Kidney (tissue), 22 donors: ENCODE measurements at places on chromosomes 6 and 20. TPM values are rescaled to one million over a fixed set of nuclear protein-coding genes. Genes with fewer than 3 reads are reported as not detected.

DNA sequence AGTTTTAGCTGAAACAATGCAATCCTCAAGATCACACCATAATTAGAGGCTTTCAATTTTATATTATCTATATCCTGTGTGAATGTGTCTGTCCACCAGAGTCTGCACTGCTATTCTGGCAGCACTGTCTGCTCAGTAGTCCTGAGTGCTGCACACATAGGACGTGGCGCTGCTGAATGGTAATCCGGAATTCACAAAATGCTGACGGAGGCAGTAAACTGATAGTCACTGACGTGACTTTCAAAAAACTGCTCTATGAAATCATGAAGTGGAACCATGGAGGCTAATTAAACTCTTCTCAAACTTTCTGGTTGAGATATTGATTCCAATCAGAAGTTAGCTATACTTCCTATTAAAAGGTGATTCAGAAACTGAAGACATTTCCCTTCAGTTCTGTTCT, 190.8 kb upstream of the NOX3 start:
- H3K36me3 ChIP-seq = no peaks in the 10 kb centered on the region
- no peak overlapping the region for H3K4me3 ChIP-seq
- no peak for DNase-seq
- H3K27ac ChIP-seq = no peak overlapping the region

- no peaks in the 10 kb centered on the region for H3K4me1 ChIP-seq
- H3K27me3 ChIP-seq = no peaks in the 10 kb centered on the region
- H3K36me3 ChIP-seq = no peaks in the 10 kb centered on the region
- DNase-seq = no peak
These were observed 157.4 kb upstream of the LAMA2 start for GRCh38 chr6:128725271-128726233.

Gene RSPO4
- 0.13 TPM for total RNA-seq

DNA sequence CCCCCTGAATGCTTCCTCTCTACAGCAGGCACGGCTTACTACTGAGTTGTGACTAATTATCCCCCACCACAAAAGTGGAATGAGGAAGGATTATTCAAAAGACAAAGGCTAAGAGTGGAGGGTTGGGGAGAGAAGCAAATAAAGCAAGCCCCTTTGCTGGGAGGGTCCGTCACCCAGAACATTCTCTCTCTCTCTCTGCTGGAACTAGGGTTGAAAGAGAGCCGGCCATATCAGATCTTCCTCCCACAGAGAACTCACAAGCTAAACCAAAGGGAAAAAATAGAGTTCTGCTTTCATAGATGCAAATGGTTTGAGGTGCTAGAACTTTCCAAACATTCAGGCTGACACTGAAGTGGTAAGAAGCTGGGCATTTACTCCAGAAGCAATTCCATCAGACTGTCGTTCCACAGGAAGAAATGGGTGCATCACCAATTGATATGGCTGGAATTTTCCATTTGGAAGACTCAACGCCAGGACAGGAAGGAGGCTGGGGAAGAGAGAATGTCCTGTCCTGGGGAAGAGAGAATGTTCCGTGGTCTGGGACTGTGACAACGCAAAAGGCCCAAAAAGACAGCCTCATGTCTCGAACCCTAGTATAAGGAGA, 7.9 kb downstream of the ZMYND8 start:
- peaks cover 47% of the 10 kb centered on the region for H3K4me1 ChIP-seq
- no peaks in the 10 kb centered on the region for H3K27me3 ChIP-seq
- no peak overlapping the region for H3K4me3 ChIP-seq
- H3K36me3 ChIP-seq = no peaks in the 10 kb centered on the region
- peak overlapping the region; percentile 26 for H3K27ac ChIP-seq

- DNase-seq = no peak
- no peak overlapping the region for H3K4me3 ChIP-seq
- H3K36me3 ChIP-seq = no peaks in the 10 kb centered on the region
- H3K27me3 ChIP-seq = no peaks in the 10 kb centered on the region
These were observed 9.8 kb downstream of the BCAS4 start for GRCh38 chr20:50804437-50805348.

DNA sequence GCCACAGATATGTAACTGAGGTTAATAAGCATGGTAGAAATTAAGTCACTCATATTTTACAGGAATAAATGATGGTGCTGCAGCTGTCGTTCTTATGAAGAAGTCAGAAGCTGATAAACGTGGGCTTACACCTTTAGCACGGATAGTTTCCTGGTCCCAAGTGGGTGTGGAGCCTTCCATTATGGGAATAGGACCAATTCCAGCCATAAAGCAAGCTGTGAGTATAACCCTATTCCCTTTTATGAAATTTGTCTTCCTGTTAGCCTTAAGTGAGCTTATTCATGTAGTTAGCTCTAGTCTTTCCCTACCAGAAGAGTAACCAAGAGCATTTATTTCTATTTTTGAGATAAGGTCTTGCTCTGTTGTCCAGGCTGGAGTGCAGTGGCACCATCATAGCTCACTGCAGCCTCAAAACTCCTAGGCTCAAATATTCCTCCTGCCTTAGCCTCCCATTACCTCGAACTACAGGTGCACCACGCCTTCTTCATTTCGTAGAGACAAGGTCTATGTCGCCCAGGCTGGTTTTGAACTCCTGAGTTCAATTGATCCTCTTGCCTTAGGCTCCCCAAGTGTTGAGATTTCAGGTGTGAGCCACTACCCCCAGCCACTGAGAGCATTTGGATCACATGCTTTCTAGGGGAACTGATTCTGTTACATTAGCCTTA, 12.0 kb downstream of the TCP1 start:
- DNase-seq = no peak
- peaks cover 41% of the 10 kb centered on the region for H3K36me3 ChIP-seq
- no peaks in the 10 kb centered on the region for H3K27me3 ChIP-seq
- no peak overlapping the region for H3K4me3 ChIP-seq
- H3K4me1 ChIP-seq = no peaks in the 10 kb centered on the region

DNA sequence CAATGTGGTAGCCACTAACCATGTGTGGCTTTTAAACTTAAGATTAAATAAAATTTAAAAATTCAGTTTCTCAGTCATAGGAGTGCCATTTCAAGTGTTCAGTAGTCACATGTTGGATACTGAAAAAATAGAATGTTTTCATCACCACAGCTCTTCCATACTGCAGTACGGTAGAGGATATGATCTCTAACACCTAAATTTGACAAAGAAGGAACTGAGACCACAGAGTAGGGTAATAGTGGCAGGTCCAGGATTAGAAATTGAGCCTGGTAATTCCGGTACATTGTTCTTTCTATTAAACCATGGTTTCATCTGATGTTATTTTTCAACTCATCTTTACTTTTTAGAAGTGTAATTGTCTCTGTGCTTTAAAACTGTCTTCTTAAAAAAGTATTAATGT, 104.0 kb downstream of the CD2AP start:
- H3K4me3 ChIP-seq = no peak overlapping the region
- H3K27ac ChIP-seq = no peak overlapping the region
- H3K36me3 ChIP-seq = peaks cover 2% of the 10 kb centered on the region
- no peak for DNase-seq
- H3K27me3 ChIP-seq = no peaks in the 10 kb centered on the region

Gene TCFL5
- 11.5 TPM for total RNA-seq

- H3K27me3 ChIP-seq = no peaks in the 10 kb centered on the region
- H3K4me3 ChIP-seq = no peak overlapping the region
- H3K36me3 ChIP-seq = no peaks in the 10 kb centered on the region
- no peak overlapping the region for H3K27ac ChIP-seq
These were observed 9.8 kb upstream of the PLEKHG1 start for GRCh38 chr6:150589852-150590251.

Gene CENPB
- 99.8 TPM for total RNA-seq

Gene PTCRA
- not detected for total RNA-seq

- H3K36me3 ChIP-seq = no peaks in the 10 kb centered on the region
- no peaks in the 10 kb centered on the region for H3K4me1 ChIP-seq
- H3K27ac ChIP-seq = no peak overlapping the region
- H3K4me3 ChIP-seq = no peak overlapping the region
- DNase-seq = no peak
- H3K27me3 ChIP-seq = no peaks in the 10 kb centered on the region
These were observed 28.1 kb upstream of the FOXP4 start for GRCh38 chr6:41518118-41518517.

GRCh38 chr6:5860849-5861248, 145.9 kb downstream of the NRN1 start:
- H3K4me1 ChIP-seq = no peaks in the 10 kb centered on the region
- no peaks in the 10 kb centered on the region for H3K36me3 ChIP-seq
- H3K4me3 ChIP-seq = no peak overlapping the region
- H3K27me3 ChIP-seq = no peaks in the 10 kb centered on the region

GRCh38 chr6:39298061-39298460, 16.2 kb downstream of the KCNK17 start:
- no peak for DNase-seq
- no peaks in the 10 kb centered on the region for H3K27me3 ChIP-seq
- H3K4me3 ChIP-seq = no peak overlapping the region
- H3K36me3 ChIP-seq = no peaks in the 10 kb centered on the region
- H3K4me1 ChIP-seq = no peaks in the 10 kb centered on the region

Gene BMP6
- 10.0 TPM for total RNA-seq

DNA sequence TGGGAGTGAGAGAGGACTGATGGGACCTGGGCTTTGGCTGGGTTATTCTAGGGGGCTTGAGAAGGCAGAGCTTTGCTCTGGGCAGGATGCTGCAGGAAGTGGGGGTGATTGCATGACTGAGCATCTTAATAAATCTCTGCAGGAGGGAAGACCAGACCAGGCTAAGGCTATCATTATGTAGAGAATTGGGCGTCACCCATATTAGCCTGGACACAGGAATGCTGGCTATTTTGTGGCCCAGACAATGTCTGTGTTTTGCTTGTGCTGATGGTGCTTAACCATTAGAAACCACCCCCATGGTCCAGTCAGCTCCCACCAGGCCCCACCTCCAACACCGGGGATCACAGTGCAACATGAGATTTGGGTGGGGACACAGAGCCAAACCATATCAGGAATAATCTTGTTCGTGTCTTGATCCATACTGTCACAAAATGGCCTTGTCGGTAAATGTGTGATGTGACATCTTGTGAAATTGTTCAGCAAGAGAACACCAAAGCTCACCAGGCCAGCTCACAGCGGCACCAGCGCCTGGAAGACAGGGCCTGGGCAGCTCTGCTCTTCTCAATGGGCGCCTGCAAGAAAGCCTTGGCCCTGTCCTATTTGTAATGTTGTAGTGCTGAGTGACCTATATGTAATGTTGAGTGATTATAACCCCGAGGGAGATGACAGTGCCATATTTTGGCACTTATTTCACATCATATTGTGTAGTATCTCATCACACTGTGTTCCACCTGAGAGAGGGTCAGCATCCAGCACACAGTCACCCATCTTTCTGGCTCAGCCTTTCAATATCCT, 211.8 kb downstream of the QKI start:
- H3K4me1 ChIP-seq = no peaks in the 10 kb centered on the region
- no peaks in the 10 kb centered on the region for H3K27me3 ChIP-seq
- no peak overlapping the region for H3K27ac ChIP-seq
- no peak for DNase-seq
- H3K4me3 ChIP-seq = no peak overlapping the region

- no peaks in the 10 kb centered on the region for H3K4me1 ChIP-seq
- peak; percentile 59 for DNase-seq
- no peak overlapping the region for H3K4me3 ChIP-seq
- H3K27me3 ChIP-seq = no peaks in the 10 kb centered on the region
- no peak overlapping the region for H3K27ac ChIP-seq
These were observed 50.9 kb downstream of the PLCB4 start for GRCh38 chr20:9119776-9120175.
